ENCODE measurements at places on chromosomes 6 and 20. TPM values are rescaled to one million over a fixed set of nuclear protein-coding genes. Genes with fewer than 3 reads are reported as not detected.

Gene NOX3
- not detected for total RNA-seq

Gene ESR1
- 0.10 TPM for total RNA-seq

- no peak for DNase-seq
Observed at GRCh38 chr6:150458579-150458978, 89.8 kb downstream of the IYD start.

- no peak for DNase-seq
Observed at GRCh38 chr6:81763968-81764367, 11.5 kb upstream of the TENT5A start.

Gene UBE2V1
- 172 TPM for total RNA-seq

Gene PNLDC1
- 0.31 TPM for total RNA-seq

GRCh38 chr6:27174958-27175357 is 72.5 kb upstream of the PRSS16 start:
- no peak for DNase-seq

DNA sequence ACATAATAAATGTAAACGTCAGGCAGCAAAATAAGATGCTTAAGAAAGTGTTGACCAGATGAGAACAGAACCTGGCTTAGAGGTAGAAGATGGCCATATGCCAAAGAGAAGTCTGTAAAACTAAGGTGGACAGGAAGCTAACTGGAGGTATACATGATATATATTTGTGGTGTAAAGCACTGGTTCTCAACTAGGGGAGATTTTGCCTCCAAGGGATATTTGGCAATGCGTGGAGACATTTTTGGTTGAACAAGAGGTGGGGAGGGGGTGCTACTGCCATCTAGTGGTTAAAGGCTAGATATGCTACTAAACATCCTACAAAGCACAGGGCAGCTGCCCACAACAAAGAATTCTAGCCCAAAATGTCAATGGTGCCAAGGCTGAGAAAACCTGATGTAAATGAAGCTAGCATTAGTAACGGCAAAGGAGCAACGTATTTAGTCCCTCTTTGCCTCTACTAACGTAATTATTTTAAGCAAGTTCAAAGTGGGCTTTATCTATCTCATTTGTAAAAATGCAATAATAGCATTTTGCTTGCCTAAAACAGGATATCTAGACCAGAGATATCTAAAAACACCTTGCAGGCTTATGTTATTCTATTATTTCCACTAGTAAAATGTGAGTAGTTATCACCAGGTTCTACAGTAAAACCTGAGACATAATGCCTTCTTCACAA is 182.6 kb downstream of the RNGTT start:
- peak; percentile 55 for DNase-seq

DNA sequence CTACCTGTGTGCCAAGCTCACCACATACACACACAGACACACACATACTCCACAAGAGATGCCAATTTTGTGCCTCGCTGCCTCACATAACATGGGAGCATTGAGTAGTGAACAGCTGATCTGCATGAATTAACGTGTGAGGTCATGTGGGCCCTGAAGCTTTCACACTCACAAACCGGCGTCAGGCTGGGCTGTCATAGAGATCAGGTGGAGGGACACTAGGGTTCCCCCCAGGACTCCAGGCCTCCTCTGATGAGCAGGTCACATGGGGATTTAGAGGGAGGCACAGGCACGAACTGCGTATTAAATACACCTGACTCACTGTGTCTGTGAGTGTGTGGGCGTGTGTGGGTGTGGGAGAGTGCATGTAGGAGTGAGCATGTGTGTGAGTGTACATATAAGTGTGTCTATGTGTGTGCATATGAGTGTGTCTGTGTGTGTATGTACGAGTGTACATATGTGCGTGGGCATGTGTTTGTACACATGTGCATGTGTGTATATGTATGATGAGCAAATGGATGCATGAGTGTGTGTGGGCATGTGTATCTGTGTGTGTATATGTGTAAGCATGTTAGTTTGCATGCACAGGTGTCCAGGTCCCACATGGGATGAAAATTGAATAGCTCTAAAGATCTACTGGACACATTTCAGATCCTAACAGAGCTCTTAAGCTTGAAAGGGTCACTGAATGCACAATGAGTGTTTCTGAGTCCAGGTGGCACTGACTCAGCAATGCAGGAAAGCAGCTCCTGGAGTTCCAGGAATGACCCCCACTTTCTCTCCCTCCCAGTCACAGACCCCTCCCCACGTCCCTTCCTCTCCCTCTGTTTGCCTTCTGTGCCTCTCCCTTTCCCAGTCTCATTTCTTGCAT is 336.6 kb downstream of the PREX1 start:
- DNase-seq, result no peak

DNA sequence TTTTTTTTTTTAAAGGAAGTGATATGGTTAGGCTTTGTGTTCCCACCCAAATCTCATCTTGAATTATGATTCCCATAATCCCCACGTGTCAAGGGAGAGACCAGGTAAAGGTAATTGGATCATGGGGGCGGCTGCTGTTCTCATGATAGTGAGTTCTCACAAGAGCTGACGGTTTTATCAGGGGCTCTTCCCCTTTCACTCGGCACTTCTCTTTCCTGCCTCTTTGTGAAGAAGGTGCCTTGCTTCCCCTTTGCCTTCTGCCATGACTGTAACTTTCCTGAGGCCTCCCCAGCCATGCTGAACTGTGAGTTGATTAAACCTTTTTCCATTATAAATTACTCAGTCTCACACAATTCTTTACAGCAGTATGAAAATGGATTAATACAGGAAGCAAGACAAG is 64.3 kb downstream of the ZFP64 start:
- DNase-seq, result no peak

Gene KHDC1
- total RNA-seq, result 4.6 TPM

Gene ZNF165
- 4.0 TPM for total RNA-seq

GRCh38 chr6:119661628-119662027 is 312.1 kb upstream of the MAN1A1 start:
- DNase-seq, result no peak

- peak; percentile 83 for DNase-seq
Observed at GRCh38 chr6:150987371-150987828, 121.9 kb downstream of the MTHFD1L start.

GRCh38 chr20:18694071-18694470 is 106.2 kb downstream of the DTD1 start:
- no peak for DNase-seq

Gene BCKDHB
- 17.7 TPM for total RNA-seq

DNA sequence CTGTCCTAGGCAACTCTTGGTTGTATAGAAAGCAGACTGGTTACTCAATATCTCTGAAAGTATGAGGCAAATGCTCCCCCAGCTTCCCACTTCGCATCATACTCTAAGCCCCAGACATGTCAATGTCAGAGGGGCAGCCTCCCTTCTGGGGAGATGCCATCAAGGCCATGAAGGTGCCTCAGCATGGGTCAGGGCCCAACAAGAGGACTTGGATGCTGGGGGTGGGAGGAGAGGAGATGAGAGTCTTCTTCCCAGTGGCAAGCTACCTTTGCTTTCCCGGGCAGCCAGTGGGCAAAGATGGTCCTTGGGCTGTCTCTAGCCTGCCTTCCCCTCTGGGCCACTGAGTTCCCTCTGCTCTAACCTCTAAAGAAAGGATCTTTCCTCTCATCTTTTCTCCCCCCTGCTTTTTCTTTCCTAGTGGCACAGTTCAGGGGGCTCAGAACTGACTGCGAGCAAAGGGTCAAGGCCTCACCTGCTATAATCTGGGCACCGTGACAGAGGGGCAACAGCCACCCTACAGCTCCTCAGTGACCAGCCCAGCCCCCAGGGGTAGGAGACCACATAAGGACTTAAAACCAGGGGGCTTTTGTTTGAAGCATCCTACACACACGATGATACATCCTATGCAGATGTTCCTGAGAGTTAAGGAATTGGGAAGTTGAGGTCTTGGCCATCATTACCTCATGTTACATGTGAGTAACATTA is 26.2 kb downstream of the MOCS1 start:
- no peak for DNase-seq

Gene RAD21L1
- not detected for total RNA-seq

Gene GMPR
- 0.97 TPM for total RNA-seq

- DNase-seq, result no peak
Observed at GRCh38 chr6:170003027-170003426, 251.6 kb downstream of the ERMARD start.

DNA sequence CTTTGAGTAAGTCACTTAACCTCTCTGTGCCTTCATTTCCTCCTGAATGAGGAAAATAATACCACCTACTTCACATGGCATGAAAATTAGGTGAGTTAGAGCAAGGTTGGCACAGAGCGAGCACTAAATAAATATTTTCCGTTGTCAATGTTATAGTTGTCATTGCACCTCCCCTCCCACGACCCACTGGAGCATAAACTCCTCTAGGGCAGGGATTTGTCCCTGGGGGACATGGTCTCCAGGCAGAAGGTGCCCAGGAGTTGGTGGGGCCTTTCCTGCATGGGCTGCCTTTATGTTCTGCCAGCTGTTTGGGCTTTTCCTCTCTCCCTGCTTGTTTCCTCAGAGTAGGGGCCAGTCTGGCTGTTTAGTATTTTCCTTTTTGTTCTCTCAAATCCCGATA is 1.3 kb upstream of the ANGPT4 start:
- DNase-seq, result no peak

DNA sequence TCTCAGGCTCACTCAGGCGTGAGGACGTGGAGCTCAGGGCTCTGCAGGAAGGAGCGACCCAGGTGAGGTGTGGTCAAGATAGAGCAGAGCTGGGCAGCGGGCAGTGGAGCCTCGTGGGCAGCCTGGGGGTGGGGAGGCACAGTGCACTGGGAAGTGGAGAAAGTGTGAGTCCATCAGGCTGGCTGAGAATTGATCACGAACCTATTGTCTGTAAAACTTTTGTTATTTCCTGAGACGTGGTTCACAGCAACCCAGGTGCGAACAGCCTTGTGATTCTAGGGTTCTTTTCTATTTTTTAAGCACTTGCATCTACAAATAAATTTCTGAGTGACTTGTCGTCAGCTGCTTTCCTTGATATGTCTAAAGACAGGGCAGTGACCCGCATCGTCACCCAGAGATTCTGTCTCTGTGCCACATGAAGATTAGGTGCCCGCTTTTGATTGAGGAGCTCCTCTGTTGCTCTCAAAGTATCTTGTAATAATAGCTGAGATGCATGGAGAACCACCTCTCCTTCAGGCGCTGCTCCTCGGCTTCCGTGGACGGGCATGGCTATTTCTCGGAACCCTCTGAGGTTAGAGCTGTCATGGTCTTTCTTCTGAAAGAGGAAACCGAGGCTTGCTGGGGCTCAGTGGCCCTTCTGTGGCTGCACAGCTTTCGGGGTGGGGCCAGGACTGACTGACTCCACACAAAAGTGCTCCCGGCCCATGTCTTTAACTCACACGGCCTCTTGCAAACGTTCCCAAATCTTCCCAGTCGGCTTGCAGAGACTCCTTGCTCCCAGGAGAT is 662 bp upstream of the CCR6 start:
- peak; percentile 43 for DNase-seq

Gene AFDN
- 39.0 TPM for total RNA-seq

Gene STMN3
- total RNA-seq, result 18.0 TPM

DNA sequence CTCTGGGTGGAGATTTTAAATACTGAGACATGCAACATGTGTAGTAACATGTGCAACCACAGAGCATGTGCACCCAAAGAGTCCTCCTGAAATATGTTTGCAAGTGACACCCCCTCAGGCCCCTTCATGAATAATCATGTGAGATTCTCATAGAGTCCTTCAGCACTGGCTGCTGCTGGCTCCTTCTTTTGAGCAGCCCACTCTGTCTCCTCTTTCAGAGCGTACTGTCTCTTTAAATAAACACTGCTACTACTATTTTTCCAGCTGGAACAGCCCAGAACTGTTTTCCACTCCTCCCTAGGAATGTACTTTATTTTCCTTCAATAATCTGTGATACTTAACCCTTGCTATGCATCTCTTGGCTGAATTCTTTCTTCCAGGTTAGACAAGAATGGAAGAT is 42.0 kb downstream of the HLA-DRB5 start:
- DNase-seq, result no peak

DNA sequence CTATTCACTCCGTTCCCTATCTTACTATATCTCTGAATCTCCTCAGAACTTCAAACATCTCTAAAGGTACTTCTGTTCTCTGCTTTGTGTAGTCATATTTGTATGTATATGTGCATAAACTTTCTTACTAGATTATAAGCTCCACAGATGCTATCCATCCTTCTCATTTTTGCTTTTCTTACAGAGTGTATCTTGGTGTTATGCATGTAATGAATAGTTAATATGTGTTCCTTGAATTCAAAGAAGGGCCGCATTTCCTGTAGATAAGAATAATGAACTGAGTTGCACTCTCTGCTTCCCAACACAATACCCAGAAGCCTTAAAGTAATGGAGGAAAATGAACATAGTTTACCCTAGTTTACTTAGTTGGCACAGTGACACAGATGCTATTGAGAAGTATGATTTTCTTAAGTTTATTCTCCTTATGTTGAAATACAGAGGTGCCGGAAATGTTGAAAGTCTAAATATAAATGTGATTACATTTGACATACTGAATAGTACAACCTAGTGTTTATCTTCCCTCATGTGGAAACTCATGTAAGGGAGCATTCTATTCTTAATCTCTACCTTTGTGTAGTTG is 6.0 kb downstream of the NUS1 start:
- DNase-seq, result no peak

- no peak for DNase-seq
Observed at GRCh38 chr6:126170978-126171382, 168.9 kb upstream of the CENPW start.

- no peak for DNase-seq
Observed at GRCh38 chr6:2102966-2103365, 142.4 kb downstream of the GMDS start.

DNA sequence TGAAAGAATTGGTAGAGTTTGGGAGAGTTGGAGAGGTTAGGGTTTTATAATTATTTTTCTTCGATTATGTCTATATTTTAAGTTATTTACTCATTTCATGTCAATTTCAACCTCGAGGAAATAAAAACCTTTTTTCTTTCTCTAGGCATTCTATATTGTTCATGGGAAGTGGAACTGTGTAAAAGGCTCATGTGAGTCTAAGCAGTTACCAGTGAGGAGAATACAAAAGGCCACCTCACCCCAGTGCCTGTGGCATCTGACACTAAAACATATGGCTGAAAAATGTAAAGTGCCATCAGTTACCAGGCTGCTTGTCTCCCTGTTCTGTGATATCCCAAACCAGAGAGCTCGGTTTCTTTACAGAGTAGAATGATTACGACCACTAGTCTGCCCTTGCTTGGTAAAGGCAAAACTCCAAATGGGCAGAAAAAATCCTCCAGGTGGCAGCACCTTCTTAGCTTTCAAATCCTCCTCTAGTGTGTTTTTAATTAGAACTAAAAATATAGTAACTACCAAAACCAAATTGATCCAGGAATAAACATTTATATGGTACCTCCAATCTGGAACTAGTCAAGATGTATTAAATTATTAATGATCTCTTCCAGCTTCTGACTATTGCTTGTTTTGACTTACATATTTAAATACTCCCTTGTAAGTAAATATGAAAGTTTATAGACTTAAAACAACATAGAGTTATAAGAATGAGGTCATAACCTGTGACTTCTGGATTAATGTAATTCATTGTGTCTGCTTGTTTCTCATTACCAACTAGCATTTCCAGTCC is 122.6 kb upstream of the MCHR2 start:
- peak; percentile 37 for DNase-seq
